H7 (cell line): ENCODE measurements at places on chromosomes 1 and 21.

- no peak for DNase-seq
These were observed 140.5 kb downstream of the ZBTB18 start for GRCh38 chr1:244191581-244191980.

DNA sequence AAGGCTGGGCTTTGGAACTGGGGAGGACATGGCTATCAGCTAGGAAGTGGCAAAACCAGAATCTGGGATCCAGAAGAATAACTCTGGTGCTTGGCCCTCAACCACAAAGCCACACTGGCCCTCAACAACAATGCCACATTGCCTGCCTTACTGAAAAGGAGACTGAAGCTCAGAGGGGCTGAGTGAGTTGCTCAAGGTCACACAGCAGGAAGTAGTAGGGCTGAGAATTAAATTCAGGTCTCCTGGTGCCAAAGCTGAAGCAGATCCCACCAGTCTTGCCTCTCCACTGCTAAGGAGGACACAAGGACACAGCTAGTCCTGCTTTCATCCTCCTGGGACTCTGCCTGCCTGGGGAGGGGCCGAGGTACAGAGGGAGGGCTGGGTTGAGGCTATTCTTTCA lies 29.4 kb upstream of the STUM start:
- DNase-seq: no peak

- DNase-seq: peak; percentile 61
These were observed 22.9 kb downstream of the NIPAL3 start for GRCh38 chr1:24438423-24438901.

- no peak for DNase-seq
These were observed 168.6 kb downstream of the GIPC2 start for GRCh38 chr1:78214334-78214733.
